Spinal cord (tissue), 10 donors: ENCODE measurements at places on chromosomes 2 and 18. TPM values are rescaled to one million over a fixed set of nuclear protein-coding genes. Genes with fewer than 3 reads are reported as not detected.

The CYB5A gene
- 95.7 TPM for total RNA-seq

The NR4A2 gene
- 6.4 TPM for total RNA-seq

The ST6GAL2 gene
- total RNA-seq: 49.0 TPM

The CNDP1 gene
- 0.61 TPM for total RNA-seq

The SCLY gene
- total RNA-seq: 13.9 TPM

The CFAP221 gene
- total RNA-seq: 12.8 TPM

The ZDBF2 gene
- 40.5 TPM for total RNA-seq

DNA sequence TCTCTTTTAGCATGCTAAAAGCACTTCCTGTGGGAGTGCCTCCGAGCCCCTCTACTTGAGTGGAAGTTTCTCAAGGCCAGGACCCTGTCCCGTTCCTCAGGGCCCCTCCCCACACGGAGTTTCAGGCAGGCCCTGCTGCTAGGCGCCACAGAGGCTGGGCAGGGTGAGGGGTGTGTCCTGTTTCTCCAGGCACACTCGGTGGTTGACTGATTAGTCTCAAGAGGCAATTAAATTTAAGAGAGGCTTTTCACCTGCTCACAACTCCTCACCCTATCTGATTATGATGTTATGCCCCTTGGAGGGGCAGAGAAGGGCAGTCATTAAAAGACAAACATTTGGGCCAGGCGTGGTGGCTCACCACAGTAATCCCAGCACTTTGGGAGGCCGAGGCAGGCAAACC lies 160.8 kb upstream of the HAAO start:
- H3K4me3 ChIP-seq: no peak overlapping the region
- no peaks in the 10 kb centered on the region for H3K27me3 ChIP-seq
- no peak for DNase-seq
- H3K4me1 ChIP-seq: peaks cover 26% of the 10 kb centered on the region
- H3K36me3 ChIP-seq: no peaks in the 10 kb centered on the region
- no peak overlapping the region for H3K27ac ChIP-seq

- H3K4me3 ChIP-seq: no peak overlapping the region
- H3K27ac ChIP-seq: no peak overlapping the region
- no peaks in the 10 kb centered on the region for H3K36me3 ChIP-seq
- H3K4me1 ChIP-seq: no peaks in the 10 kb centered on the region
- DNase-seq: no peak
Observed at GRCh38 chr2:226383461-226383860, 416.2 kb downstream of the IRS1 start.

GRCh38 chr2:34305587-34305986 lies 706.5 kb upstream of the FAM98A start:
- no peak overlapping the region for H3K4me3 ChIP-seq
- no peaks in the 10 kb centered on the region for H3K27me3 ChIP-seq
- no peak for DNase-seq
- H3K36me3 ChIP-seq: no peaks in the 10 kb centered on the region

GRCh38 chr18:63342206-63342605 lies 22.6 kb upstream of the BCL2 start:
- H3K4me3 ChIP-seq: no peak overlapping the region
- H3K27me3 ChIP-seq: no peaks in the 10 kb centered on the region
- no peak for DNase-seq
- peaks cover 3% of the 10 kb centered on the region for H3K4me1 ChIP-seq

DNA sequence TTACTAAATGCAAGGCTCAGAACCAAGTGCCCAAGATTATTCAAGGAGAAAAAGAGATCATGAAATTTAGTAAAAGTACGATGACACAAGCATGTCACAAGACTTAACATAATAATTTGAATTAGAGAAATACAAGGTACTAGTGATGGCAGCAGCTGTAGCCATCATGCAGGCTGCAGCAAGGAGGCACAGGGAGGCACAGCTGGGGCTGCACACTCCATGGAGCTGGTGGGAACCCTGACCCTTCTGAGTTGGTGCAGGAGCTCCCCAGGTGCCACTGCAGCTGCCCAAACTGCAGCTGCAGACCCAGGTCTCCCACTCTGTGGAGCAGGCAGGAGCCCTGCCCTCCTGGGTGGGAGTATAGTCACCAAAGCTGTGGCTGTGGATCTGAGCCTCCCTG lies 46.0 kb downstream of the COL3A1 start:
- no peak overlapping the region for H3K27ac ChIP-seq
- no peaks in the 10 kb centered on the region for H3K4me1 ChIP-seq
- no peak overlapping the region for H3K4me3 ChIP-seq
- no peaks in the 10 kb centered on the region for H3K27me3 ChIP-seq

DNA sequence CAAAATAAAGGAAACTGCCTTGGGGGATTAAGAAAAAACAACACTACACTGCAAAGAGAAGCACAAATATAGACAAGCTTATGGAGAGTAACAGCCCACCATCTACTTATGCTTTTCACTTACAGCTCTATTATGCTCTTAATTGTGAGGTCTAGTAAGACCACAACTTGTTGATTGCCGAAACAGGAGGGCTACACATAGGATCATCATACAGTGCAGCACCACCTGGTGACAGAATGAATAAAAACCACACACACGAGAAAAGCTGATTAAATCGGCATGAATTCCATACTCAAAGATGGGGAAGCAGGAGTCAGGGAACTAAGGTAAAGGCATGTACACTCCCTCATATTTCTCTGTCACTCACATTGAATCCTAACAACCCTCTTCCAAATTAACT lies 259.2 kb downstream of the IKZF2 start:
- H3K27me3 ChIP-seq: no peaks in the 10 kb centered on the region
- H3K27ac ChIP-seq: no peak overlapping the region
- H3K36me3 ChIP-seq: no peaks in the 10 kb centered on the region
- H3K4me1 ChIP-seq: no peaks in the 10 kb centered on the region
- peak; percentile 41 for DNase-seq
- no peak overlapping the region for H3K4me3 ChIP-seq

GRCh38 chr2:98242003-98242402 lies 104.3 kb upstream of the CNGA3 start:
- no peaks in the 10 kb centered on the region for H3K36me3 ChIP-seq
- H3K27ac ChIP-seq: no peak overlapping the region
- DNase-seq: no peak
- no peaks in the 10 kb centered on the region for H3K27me3 ChIP-seq
- H3K4me3 ChIP-seq: no peak overlapping the region

GRCh38 chr18:2919600-2919999 lies 72.8 kb downstream of the EMILIN2 start:
- no peaks in the 10 kb centered on the region for H3K27me3 ChIP-seq
- peaks cover 7% of the 10 kb centered on the region for H3K4me1 ChIP-seq
- H3K36me3 ChIP-seq: peaks cover 66% of the 10 kb centered on the region

- H3K4me1 ChIP-seq: no peaks in the 10 kb centered on the region
- DNase-seq: no peak
- no peak overlapping the region for H3K27ac ChIP-seq
- H3K36me3 ChIP-seq: no peaks in the 10 kb centered on the region
- no peaks in the 10 kb centered on the region for H3K27me3 ChIP-seq
Observed at GRCh38 chr2:183019718-183020442, 18.4 kb downstream of the NCKAP1 start.

- H3K4me3 ChIP-seq: no peak overlapping the region
- H3K36me3 ChIP-seq: no peaks in the 10 kb centered on the region
- no peak for DNase-seq
- H3K27me3 ChIP-seq: peaks cover 46% of the 10 kb centered on the region
Observed at GRCh38 chr18:57804557-57804956, 1.4 kb upstream of the ATP8B1 start.

GRCh38 chr18:3209859-3210569 lies 9.8 kb downstream of the MYOM1 start:
- no peaks in the 10 kb centered on the region for H3K4me1 ChIP-seq
- H3K27me3 ChIP-seq: no peaks in the 10 kb centered on the region
- peaks cover 5% of the 10 kb centered on the region for H3K36me3 ChIP-seq
- no peak for DNase-seq
- no peak overlapping the region for H3K4me3 ChIP-seq

- H3K27ac ChIP-seq: peak overlapping the region; percentile 10
- H3K4me1 ChIP-seq: no peaks in the 10 kb centered on the region
- DNase-seq: no peak
- H3K36me3 ChIP-seq: no peaks in the 10 kb centered on the region
- H3K27me3 ChIP-seq: no peaks in the 10 kb centered on the region
Observed at GRCh38 chr2:163717515-163717914, 18.3 kb downstream of the FIGN start.

DNA sequence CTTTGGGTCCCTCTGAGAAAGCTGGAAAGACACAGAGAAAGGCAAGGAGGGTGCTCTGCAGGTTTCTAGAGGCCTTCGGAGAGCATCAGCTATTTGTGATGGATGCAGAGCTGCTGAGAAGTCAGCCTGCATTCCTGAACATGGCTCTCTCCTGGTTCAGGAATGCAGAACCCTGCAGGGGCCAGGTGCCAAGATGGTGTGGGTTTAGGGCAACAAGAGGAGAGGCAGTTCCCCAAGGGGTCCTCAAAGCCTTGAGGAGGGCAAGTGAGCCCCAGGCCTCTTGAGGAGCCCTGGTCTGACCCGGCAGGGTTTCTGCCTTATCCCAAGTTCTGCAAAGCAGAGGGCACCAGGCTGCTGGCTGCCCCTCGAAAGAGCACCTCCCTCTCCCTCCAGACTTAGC lies 93.3 kb downstream of the HS1BP3 start:
- H3K4me3 ChIP-seq: no peak overlapping the region
- peaks cover 6% of the 10 kb centered on the region for H3K4me1 ChIP-seq
- DNase-seq: no peak

DNA sequence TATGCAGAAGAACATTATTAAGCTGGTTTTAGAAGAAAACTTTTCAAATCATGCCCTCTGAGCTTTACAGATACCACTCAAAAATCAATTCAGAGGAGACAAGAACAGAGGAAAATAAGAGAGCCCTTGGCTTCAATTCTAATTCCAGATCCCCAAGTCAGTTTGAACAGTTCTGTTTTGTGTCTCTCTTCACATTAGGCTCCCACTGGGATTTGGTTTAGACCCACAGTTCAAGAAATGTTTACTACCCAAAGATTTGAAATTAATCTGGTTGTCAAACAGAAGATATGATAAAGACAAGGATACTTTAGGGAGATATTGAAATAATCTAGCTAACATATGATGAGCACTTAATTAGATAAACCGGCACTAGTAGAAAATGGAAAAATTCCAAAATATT lies 329.5 kb downstream of the RAD51AP2 start:
- no peak overlapping the region for H3K4me3 ChIP-seq
- H3K4me1 ChIP-seq: no peaks in the 10 kb centered on the region
- H3K36me3 ChIP-seq: no peaks in the 10 kb centered on the region

DNA sequence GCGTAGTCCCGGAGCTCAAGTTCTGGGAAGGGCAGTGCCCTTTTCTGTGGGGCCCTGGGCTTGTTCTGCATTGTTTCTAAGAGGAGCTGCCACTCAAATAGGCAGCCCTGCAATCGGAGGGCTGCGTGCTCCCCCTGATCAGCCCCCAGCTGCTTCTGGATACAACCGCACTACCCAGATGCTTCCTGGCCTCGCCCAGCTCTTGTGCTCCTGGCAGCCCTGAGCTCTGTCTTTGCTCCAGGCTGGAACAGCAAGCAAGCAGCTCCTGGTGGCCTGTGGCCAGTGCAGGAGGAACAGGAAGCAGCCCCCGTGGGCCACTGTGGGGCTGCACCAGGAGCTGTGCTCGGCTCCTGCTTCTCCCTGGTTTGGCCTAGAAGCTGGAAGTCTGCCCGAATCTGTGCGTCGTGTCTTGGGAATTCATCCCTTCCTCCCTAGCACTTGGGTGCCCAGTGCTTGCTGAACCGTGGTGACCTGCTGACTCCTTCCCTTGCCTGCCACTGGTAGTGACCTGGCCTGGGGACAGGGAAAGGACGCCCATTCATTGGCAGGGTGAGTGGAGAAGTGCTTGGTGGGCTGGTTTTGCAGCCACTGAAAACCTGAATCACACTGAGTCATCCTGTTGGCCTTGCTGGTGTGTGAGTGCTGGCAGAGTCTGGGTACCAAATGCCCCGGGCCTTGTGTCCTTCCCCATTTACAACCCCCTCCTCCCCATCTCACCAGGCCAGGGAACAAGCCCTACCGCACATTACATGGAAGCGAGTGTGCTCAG lies 27.3 kb upstream of the NTSR2 start:
- peaks cover 2% of the 10 kb centered on the region for H3K27me3 ChIP-seq
- no peaks in the 10 kb centered on the region for H3K36me3 ChIP-seq
- no peak for DNase-seq
- peaks cover 21% of the 10 kb centered on the region for H3K4me1 ChIP-seq

GRCh38 chr18:5318061-5318700 lies 22.7 kb upstream of the ZBTB14 start:
- H3K4me3 ChIP-seq: no peak overlapping the region
- no peaks in the 10 kb centered on the region for H3K27me3 ChIP-seq
- DNase-seq: no peak
- H3K4me1 ChIP-seq: no peaks in the 10 kb centered on the region
- no peaks in the 10 kb centered on the region for H3K36me3 ChIP-seq
- no peak overlapping the region for H3K27ac ChIP-seq

DNA sequence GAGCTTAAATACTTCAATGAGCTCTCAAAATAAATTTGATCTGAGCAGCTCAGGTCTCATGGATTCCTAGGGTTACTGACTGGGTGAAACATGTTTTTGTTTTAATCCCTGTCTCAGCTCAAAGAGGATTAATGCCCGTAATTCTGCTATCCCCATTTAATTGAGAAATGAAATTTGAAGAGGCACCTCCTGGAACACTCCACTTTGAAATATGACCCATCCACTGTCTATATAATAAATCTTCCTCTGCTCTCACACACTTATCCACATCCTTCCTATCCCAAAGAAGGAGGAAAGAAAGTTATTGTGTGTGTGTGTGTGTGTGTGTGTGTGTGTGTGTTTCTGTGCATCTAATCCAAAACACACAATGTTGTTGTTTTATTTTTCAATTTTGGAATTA lies 2082.4 kb upstream of the PIK3C3 start:
- H3K4me3 ChIP-seq: no peak overlapping the region
- H3K4me1 ChIP-seq: no peaks in the 10 kb centered on the region
- DNase-seq: no peak
- no peaks in the 10 kb centered on the region for H3K36me3 ChIP-seq
- H3K27me3 ChIP-seq: no peaks in the 10 kb centered on the region

- H3K27me3 ChIP-seq: no peaks in the 10 kb centered on the region
- peaks cover 3% of the 10 kb centered on the region for H3K36me3 ChIP-seq
- no peak overlapping the region for H3K27ac ChIP-seq
- no peak overlapping the region for H3K4me3 ChIP-seq
- no peak for DNase-seq
- H3K4me1 ChIP-seq: no peaks in the 10 kb centered on the region
Observed at GRCh38 chr2:88614497-88615157, 12.6 kb downstream of the EIF2AK3 start.

DNA sequence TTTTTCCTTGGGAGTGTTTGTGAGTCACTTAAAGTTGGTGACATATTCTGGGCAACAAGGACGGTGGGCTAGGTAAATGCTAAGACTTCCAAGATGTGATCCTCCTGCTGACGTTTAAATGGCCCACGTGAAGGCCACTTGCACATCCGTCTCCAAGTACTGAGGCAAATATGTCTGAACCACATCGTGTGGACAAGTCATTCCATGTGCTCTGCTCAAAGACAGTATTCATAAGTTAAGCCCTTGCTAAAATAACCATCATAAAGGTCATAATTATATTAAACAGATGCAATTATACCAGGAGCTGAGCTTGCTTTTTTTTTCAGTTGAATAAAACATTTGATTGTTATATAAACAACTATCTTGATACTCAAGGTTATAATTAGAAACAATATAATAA lies 44.8 kb downstream of the SPP2 start:
- H3K36me3 ChIP-seq: no peaks in the 10 kb centered on the region
- no peaks in the 10 kb centered on the region for H3K27me3 ChIP-seq
- peaks cover 6% of the 10 kb centered on the region for H3K4me1 ChIP-seq
